ENCODE measurements at places on chromosomes 16 and 17.

DNA sequence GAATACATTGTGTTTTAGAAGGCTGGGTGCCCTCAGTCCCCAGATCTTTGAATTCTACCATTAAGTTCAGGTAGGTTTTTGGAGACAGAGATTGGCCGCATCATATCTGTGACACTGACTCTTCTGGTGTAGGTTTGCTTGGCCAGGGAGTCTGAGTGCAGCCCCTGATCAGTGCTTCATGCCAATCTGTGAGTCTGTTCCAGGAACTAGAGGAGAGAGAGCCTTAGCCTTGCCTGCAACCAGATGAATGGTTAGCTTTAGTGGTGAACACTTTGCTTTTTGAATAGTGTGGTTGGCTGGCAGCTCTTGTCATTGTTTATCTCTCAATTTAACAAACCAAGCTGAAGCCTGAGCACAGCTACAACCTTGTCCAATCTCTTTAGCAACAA is 87.8 kb downstream of the PLXDC1 start:
- no peak for DNase-seq

DNA sequence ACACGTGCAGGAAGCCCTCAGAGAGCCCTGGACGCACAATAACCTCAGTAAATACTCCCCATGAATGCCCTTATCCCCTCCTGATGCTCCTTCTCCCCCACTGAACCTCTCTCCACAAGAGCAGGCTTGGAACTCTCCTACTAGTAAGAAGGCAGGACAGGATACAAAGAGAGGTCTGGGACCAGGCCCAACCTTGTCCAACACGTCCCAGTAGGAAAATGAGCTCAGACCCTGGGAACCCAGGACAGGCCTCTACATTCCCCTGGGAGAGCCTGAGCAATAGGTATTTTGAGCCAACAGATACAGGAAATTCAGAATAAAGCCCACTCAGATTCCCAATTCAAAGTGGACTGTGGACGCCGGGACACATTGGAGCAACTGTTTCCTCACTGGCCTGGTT is 19.2 kb downstream of the ZNF423 start:
- DNase-seq, result no peak

- DNase-seq, result no peak
Measured at GRCh38 chr17:29084541-29085146, 41.7 kb downstream of the PIPOX start.

- DNase-seq, result no peak
Measured at GRCh38 chr16:84593825-84594724, 23.8 kb downstream of the COTL1 start.

GRCh38 chr17:58632324-58633314 is 59.2 kb downstream of the TEX14 start:
- DNase-seq, result no peak

DNA sequence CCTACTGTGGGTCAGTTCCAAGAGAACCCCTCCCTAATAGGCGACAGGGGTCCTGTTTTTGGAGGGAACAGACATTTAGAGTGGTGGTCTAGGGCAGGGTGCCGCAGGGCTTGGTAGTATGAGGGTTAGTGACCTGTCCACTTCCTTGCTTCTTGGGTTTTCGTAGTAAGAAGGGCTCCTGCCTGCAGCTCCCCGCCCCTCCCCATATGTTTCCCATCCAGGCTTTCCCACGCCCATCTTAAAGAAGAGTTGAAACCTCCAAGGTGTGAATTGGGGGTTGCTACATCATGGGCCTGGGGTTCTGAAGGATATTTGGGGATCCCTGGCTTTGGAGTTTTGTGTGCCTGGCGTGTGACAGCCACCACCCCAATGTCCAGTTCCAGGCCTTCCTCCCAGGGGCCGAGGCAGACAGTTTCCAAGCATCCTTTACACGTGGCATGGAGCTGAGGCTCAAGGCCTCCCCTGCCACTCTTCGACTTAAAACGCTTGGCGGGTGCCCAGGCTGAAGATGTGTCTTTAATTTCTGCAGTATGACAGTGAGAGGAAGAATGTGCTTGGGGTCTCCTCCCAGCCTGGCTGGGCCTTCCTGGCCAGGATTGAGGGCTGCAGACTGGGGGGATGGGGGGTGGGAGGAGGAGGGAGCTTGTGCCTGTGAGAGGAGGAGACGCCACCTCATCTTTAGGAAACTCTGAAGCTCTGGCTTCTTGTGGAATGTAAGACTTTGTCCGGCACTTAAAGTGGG is 2.3 kb upstream of the COL1A1 start:
- no peak for DNase-seq

DNA sequence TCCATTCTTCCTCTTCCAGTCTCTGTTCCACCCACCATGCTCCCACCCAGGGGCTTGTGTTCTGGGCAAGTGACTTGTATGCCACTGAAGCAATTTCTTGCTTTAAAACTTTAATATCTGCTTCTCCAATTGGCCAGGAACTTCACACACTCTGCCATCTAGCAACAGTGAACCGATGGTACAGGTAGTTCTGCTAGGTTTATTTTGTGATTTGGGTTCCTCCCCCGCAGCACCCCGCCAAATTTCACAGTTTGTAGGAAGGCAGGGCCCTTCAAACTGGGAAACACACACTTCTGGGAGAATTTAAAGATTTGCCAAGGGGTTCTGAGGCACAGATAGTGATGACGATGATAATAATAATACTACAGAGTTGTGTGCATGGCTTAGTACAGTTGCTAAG is 3.3 kb downstream of the ARSG start:
- DNase-seq, result no peak

GRCh38 chr17:75003070-75003956 is 9.2 kb upstream of the MRPL58 start:
- no peak for DNase-seq

DNA sequence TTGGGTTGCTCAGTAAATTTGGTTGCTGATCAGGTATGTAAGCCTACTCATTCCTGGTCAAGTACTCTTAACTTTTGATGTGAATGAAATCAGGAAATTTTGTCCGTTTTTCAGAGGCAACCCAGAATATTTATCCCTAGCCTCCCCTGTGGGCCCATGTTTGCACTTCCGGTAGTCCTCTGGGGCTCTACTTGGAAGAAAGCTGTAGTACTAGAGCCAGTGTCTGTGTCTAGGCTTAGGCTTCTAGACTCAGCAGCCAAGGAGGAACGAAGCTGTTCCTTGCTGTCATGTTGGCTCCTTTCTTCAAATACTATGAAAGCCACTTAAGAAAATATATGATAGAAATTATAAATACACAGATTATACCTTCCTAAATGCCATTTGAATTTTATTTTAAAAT is 21.2 kb downstream of the ESRP2 start:
- no peak for DNase-seq

GRCh38 chr17:49990331-49990730 is 4.7 kb downstream of the DLX3 start:
- DNase-seq, result no peak

GRCh38 chr17:82441691-82442487 is 8.7 kb downstream of the CYBC1 start:
- DNase-seq, result no peak

- DNase-seq, result no peak
Measured at GRCh38 chr17:29060475-29060874, 17.5 kb downstream of the PIPOX start.

- no peak for DNase-seq
Measured at GRCh38 chr16:56916571-56917403, 15.2 kb upstream of the HERPUD1 start.

DNA sequence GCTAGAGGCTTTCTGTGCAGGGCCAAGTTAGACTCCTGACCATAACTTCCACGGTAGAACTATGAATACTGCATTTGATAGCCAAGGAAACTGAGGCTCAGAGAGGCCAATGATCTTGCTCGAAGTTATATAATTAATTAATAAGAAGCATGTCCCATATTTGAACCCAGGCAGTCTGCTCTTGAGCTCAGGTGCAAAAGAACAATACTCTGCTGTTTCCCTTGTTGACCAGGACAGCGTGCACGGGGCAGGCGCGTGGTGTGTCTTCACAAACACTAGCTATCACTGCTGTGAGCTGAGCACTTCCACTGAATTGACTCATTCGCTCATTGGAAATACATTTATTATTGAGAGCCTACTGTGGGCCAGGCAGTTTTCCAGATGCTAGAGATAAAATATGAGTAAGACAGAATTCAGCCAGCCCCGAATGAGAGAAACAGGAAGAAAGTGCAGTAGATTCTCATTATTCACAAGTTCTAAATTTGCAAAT is 1.6 kb downstream of the CHD9 start:
- no peak for DNase-seq

DNA sequence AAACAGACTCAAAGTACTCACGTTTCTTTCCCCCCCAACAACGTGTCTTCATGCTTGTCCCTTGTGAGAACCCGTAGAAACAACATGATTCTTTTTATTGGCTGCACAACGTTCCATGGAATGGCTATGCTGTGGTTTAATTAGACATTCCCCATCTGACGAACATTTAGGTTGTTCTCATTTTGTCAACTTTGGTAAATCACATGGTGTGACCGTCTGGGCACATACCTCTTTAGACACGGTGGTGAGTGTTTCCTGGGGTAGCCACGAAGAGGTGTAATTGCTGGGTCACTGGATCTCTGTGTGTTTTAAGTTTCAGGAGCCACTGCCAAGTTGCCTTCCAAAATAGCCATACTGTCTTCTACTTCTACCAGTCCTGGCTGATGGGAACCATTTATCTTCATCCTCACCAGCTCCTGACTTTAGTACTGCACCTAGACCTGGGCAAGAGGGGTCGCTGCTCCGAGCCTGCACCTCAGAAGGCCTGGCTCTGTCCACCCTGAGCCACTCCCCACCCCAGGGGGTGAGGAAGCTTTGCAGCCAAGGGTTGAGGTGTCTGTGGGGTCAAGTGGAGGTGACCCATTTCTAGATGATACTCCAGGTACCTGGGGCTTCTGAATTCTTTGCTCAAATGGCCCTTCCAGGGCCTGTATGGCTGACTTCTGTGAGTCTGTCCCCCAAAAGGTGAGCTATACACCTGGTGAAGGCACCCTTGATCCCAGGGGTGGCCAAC is 84.7 kb downstream of the IRX5 start:
- DNase-seq, result no peak

- peak; percentile 79 for DNase-seq
Measured at GRCh38 chr17:61410141-61411010, 10.7 kb downstream of the TBX2 start.

DNA sequence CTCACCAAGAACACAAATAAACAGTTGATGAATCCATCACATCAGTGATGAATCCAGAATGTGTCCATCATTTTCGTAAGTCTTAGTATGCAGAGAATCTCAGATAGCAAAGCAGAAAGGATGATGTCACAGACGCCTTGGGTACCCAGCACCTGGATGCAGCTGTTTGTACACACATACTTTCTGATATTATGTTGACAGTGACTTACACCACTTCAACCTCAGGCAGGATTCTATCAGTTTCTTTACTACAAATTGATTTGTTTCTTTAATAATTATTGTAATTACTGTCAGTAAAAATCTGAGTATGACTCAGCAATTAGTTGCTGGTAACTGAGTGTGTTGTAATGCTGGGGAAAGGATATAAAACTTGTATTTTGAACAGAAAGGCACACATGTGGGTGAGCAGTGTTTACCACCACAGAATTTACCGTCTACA is 159.8 kb downstream of the RPTOR start:
- DNase-seq, result no peak

DNA sequence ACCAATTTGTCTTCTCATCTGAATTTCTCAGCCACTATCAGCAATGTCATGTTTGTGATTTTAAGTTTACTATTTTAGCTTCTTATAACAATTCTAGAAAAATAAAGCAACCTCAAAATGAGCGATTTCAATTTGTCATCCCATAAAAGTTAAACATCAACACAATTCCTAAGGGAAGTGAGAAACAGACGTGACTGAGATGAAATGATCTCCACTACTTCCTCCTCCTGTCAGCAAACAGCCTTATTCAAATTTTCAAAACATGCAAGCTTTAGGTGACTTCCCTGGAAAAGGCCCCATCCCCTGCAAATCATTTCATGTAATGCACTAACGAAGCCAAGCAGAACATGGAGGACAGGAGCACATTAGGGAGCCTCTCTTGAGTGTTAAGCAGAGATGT is 64.9 kb downstream of the ZNF652 start:
- no peak for DNase-seq

DNA sequence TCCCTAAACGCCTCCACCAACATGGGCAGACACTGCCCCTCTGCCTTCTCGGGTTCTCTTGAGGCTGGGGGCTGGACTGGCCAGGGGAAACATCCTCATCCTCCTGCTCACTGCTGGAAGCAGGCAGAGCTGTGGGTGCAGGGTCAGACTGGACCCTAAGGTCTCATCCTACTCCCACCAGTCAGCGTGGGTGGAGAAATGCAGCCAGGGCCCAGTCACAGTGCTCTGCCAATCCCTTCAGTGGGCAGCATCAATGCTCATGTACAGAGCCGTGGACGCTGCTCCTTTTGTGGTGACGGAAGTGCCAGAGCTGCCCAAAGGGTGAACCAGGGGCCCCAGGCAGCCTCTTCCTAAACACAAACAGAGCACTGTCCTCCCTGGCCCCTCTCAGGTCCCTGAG is 13.4 kb upstream of the TBX2 start:
- DNase-seq, result no peak
